CD8-positive, alpha-beta memory T cell (primary cell): ENCODE measurements at places on chromosomes 5 and 9.

- H3K36me3 ChIP-seq: no peaks in the 10 kb centered on the region
- H3K27ac ChIP-seq: no peak overlapping the region
- DNase-seq: no peak
- H3K27me3 ChIP-seq: no peaks in the 10 kb centered on the region
These were observed 71.6 kb downstream of the C5orf15 start for GRCh38 chr5:133896873-133897272.

DNA sequence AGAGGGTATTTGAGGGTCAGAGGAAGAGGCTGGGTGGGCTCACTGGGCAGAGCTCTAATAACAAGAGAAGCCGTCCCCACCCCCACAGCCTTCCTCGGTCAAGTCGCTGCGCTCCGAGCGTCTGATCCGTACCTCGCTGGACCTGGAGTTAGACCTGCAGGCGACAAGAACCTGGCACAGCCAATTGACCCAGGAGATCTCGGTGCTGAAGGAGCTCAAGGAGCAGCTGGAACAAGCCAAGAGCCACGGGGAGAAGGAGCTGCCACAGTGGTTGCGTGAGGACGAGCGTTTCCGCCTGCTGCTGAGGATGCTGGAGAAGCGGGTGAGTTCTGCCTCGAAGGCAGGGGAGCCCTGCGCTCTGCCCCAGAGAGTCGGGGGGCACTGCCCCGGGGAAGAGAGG is 21.6 kb upstream of the RARS1 start:
- no peaks in the 10 kb centered on the region for H3K27me3 ChIP-seq
- H3K27ac ChIP-seq: no peak overlapping the region
- no peaks in the 10 kb centered on the region for H3K4me1 ChIP-seq
- no peak for DNase-seq
- H3K36me3 ChIP-seq: no peaks in the 10 kb centered on the region
- no peak overlapping the region for H3K4me3 ChIP-seq

DNA sequence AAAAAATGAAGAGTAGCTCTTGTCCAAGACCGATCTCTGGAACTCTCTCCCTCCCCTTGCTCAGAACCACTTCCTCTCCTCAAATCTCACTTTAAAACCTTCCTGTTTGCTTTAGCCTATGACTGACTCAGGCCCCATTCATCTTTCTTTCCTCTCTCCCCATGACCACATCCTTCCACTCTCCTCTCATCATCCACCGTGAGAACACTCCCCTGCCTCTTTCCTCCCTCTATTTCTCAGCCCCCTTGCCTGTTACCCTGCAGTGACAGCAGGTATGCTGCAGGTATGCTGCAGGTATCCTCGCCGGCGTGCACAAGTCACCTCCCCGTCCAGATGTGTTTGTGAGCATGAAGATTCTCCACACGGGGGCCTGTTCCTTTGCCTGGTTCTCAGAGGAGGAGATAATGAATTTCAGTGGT is 505.3 kb downstream of the CCDC171 start:
- DNase-seq: no peak
- no peaks in the 10 kb centered on the region for H3K27me3 ChIP-seq
- no peaks in the 10 kb centered on the region for H3K36me3 ChIP-seq
- H3K4me1 ChIP-seq: no peaks in the 10 kb centered on the region
- no peak overlapping the region for H3K27ac ChIP-seq
- H3K4me3 ChIP-seq: no peak overlapping the region

GRCh38 chr5:124000538-124000937 is 488.6 kb downstream of the CSNK1G3 start:
- no peaks in the 10 kb centered on the region for H3K27me3 ChIP-seq
- H3K27ac ChIP-seq: no peak overlapping the region
- no peak for DNase-seq
- H3K4me1 ChIP-seq: no peaks in the 10 kb centered on the region
- H3K36me3 ChIP-seq: no peaks in the 10 kb centered on the region
- H3K4me3 ChIP-seq: no peak overlapping the region

DNA sequence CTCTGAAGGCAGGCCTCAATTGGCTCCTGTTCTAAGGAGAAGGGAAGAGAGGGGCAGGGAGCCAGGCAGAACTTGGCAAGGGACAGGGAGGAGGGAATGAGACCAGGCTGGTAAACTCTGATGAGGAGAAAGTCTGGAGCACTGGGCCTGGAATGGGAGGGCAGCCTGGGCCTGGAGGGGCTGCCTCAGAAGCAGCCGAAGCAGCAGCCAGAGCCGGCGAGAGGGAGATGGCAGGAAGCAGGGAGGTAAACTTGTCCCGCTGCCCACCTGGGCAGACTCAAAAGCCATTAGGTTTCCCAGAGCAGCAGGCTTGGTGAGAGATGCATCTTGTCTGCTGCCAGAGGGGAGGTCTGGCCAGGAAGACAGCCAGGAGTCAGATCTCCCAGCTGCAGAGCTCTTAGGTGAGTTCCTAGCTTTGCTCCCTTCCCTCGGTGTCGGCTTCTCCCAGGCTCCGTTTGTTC is 37.0 kb upstream of the CRB2 start:
- peaks cover 28% of the 10 kb centered on the region for H3K4me1 ChIP-seq
- H3K27me3 ChIP-seq: no peaks in the 10 kb centered on the region
- no peak for DNase-seq
- H3K27ac ChIP-seq: no peak overlapping the region
- H3K4me3 ChIP-seq: no peak overlapping the region

GRCh38 chr5:88426441-88426840 is 157.8 kb upstream of the TMEM161B start:
- H3K27me3 ChIP-seq: no peaks in the 10 kb centered on the region
- no peak overlapping the region for H3K27ac ChIP-seq
- no peaks in the 10 kb centered on the region for H3K36me3 ChIP-seq
